CD4-positive, alpha-beta T cell treated with Interleukin-12 subunit alpha and Interleukin-12 subunit beta, for 1 hour (primary cell): ENCODE measurements at places on chromosomes 4 and X.
A peak's percentile ranks its signal among the peaks of the same experiment; 100 is the strongest.

DNA sequence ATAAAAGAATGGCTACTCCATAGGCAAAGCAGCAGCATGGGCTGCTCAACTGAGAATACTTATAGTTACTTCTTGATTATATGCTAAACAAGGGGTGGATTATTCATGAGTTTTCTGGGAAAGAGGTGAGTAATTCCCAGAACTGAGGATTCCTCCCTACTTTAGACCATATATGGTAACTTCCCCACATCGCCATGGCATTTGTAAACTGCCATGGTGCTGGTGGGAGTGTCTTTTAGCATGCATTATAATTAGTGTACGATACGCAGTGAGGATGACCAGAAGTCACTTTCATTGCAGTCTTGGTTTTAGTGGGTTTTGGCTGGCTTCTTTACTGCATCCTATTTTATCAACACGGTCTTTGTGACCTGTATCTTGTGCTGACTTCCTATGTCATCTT lies 141.5 kb downstream of the MAGEB17 start:
- no peak for DNase-seq

- no peak for DNase-seq
Observed at GRCh38 chrX:69884210-69884609, 165.5 kb downstream of the AWAT2 start.

DNA sequence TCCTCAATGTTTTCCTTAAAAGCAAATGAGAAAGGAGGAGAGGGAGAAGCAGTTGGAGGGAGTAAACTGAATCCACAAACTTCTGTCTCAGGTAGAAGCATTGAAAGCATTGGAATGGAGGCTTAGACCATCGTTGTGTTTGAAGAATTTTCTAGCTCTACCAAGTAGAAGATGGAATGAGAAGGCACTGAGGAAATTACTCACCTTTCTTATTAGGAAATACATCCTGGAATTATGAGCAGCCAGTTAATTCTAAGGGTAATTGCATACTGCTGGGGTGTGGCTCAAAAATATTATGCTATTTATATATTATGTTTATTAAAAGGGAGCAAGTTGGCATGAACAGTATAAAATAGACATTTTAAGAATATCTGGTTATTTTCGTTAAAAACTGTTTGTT lies 12.9 kb downstream of the PGM2 start:
- no peak for DNase-seq

DNA sequence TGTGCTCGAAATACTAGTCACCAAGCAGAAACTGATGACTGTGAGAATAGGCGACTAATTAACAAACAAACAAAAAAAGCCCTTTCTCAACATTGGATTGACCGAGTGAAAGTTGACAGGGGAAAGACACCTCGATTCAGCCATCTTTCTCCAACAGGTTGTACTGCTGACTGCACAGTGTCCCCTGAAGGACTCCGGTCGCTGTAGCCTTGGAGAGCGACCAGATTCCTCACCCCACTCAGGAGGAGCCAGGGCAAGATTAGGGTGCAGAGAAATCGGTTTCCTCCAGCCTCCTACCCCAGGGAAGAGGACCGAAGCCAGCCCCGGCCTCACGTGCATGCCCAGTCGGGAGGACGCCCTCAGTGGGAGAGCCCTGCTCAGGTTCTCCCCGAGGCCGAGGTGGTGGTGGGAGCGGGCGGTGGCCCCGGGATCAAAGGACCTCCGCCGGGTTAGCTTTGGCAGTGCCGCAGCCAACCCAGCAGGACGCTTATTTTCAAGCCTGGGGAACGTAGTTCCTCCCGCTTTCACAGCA lies 1.1 kb upstream of the RAP1GDS1 start:
- no peak for DNase-seq

DNA sequence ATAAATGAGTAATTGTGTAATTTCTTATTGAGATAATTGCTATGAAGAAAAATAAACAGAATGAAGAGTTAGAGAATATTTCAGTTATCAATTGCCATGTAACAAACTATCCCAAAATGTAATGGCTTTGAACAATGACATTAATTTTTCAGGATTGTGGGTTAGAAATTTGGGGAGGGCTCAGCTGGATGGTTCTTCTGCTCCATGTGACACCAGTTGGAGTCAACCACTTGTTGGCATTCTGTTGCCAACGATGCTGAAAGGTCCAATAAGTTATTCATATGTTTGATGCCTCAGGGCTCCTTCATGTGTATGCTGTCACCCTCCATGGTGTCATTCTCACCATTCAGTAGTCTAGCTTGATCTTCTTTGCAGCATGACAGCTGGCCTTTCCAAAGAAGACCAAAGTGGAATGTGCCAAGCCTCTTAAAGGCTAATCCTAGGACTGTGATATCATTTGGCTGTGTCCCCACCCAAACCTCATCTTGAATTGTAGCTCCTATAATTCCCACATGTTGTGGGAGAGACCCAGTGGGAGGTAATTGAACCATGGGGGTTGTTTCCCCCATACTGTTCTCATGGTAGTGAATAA lies 20.9 kb upstream of the CCDC149 start:
- DNase-seq: no peak

- no peak for DNase-seq
Observed at GRCh38 chr4:90393215-90393614, 266.0 kb downstream of the CCSER1 start.

DNA sequence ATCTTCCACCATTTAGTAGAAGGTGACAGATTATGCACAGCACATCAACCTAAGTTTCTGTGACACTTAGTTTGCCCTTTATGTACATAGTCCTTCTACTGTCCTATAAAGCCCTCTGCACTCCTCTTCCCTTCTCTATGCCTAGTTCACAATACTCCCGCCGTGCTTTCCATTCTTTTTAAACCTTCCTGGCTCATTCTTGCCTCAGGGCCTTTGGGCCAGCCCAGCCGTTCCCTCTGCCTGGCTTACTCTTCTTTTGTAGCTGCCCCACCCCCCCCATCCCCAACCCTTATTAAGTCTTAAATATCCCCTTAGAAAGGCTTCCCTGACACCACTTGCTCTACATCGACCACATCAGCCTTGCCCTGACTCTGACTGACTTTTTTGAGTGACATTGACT lies 33.0 kb downstream of the SGMS2 start:
- DNase-seq: no peak

DNA sequence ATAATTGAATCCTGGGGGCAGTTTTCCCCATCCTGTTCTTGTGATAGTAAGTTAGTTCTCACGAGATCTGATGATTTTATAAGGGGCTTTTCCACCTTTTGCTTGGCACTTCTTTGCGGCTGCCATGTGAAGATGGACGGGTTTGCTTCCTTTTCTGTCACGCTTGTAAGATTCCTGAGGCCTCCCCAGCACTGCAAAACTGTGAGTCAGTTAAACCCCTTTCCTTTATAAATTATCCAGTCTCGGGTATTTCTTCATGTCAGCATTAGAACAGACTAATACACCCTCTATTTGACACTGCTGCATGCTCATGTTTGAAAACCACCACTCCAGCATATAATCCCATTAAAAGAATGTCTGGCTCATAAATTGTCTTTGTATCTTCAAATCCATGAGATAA lies 264.4 kb upstream of the ITM2A start:
- DNase-seq: no peak

GRCh38 chr4:123826896-123827295 lies 430.3 kb downstream of the SPRY1 start:
- no peak for DNase-seq

DNA sequence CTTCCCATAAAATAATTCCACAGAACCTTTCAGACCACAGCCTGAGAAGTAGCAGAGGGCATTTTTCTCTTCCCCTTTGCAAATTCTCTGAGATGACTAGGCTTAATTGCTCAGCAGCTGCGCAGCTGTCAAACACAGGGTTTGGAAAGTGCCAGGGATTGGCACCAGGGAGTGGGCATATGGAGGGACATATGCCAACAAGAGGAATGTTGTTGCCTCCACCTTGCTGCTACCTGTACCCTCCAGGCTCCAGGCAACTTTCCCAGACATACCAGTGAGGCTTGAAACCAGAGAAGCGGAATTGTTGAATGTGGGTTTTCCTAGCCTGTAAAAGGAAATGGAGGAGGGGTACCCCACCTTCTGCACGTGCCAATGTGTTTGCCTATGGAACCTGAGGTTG lies 256.2 kb upstream of the GPR101 start:
- no peak for DNase-seq

- no peak for DNase-seq
Observed at GRCh38 chr4:168631241-168632162, 134.7 kb downstream of the PALLD start.

DNA sequence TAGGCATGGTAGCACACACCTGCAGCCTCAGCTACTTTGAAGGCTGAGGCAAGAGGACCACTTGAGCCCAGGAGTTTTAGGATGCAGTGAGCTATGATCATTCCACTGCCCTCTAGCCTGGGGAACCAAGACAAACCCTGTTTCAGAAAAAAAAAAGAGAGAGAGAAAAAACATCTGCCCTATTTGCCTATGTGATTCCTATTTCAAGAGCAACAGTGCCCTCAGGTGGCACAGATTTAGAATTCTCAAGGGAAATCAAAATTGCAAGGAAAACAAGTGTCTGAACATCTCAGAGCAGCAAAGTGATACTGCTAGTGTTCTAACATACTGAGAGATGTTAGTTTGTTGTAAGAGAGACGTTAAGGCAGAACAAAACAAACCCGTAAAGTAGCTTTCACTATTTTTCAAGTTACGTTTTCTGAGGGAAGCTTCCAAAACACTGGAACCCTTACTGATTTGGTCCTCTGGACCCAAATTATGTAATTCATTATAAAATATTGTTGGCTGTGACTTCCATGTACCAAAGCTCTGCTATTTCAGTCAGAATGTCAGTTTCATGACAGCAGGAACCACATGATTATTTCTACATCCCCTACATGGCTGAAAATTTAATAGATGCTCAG lies 7.9 kb downstream of the BDH2 start:
- peak; percentile 73 for DNase-seq

DNA sequence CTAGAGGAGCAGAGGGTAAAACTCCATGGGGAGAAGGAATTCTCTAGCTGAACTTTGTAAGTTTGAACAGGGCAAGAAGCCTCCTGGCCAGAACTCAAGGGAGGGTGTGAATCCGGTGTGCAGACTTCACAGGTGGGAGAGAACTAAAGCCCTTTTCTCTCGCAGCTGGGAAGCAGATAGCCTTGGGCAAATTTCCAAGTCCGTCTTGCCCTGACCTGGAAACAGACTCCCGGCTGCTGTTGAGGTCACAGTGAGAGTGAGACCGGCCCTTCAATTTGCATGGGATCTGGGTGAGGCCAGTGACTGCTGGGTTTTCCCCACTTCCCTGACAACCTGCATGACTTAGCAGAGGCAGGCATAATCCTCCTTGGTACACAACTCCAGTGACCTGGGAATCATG lies 94.5 kb upstream of the ZNF827 start:
- DNase-seq: no peak

- DNase-seq: peak; percentile 58
Observed at GRCh38 chr4:184472614-184473498, 1.5 kb downstream of the IRF2 start.

DNA sequence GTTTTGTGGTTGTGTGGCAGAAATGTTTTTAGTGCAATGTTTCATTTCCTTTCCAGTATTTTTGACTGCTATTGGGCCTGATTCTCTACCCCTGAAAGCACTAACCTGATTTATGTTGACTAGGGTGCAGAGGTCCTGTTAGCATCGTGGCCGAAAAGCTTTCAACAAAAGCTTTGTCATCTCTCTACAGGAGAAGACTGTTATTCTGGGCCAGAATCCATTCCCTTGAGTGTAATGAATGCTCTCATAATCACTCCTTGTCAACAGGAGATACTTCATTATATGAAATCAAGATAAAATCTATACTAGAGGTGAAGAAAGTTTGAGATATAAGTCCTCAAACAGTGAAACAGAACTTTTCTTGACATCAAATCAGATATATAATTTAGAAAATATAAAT lies 195.5 kb downstream of the ZNF330 start:
- no peak for DNase-seq

GRCh38 chr4:14149176-14150053 lies 521.9 kb upstream of the BOD1L1 start:
- no peak for DNase-seq

GRCh38 chr4:61771056-61771455 lies 570.9 kb downstream of the ADGRL3 start:
- no peak for DNase-seq

DNA sequence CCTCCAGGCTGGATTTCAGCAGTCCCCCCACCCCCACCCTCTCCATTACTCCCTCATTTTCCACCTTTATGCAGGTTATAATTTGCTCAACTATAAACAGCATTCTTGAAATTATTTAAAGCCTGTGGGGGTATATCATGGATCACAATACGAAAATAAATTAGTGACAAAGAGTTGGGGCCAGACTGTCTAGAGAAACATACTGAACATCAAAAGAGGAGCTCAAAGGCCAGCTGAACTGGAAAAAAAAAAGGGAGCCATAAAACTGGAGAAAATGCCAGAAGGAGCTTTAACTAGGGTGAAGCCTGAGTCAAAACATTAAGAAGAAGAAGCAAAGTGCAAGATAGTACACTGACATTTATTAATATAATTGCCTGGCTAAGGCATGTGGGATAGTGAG lies 137.8 kb downstream of the ANTXR2 start:
- DNase-seq: no peak

- DNase-seq: no peak
Observed at GRCh38 chr4:86432559-86433134, 72.8 kb upstream of the MAPK10 start.

- no peak for DNase-seq
Observed at GRCh38 chr4:18850867-18851266, 829.3 kb upstream of the LCORL start.

DNA sequence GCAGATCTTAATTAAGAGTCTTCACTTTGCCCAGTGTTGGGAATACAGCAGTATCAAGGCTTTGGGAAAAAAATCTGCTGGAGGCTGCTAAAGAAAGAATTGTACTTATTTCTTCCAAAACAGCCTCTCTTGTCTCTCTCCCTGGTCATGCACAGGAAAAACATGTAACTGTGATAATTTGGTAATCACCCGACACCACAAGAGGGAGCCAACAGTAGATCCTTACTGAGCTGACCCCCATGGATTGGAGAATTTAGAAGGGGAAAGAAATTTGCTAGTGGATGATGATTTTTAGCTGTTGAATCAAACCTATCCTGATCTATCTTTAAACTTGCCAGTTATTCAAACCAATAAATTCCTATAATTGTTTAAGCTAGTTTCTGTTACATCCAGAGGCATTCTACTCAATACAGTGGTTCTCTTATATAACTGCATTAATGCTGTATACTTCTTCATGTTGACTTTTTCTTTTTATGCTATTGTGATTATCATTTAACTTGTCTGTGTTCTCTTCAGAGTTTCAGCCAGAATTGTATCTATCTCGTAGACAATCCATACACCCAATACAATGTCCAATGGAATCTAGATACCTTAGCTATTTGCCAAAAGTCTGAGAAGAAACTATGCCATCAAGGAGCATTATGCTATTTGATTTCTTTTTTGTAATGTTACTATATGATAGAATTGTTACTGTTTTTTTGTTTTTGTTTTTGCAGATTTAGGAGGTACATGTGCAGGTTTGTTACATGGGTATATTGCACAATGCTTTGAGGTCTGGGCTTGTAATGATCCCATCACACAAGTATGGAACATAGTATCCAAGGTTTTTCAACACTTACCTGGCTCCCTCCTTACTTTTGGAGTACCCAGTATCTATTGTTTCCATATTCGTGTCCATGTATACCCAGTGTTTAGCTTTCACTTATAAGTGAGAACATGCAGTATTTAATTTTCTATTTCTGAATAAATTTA lies 31.3 kb upstream of the ARHGEF38 start:
- peak; percentile 11 for DNase-seq

GRCh38 chr4:5128569-5128968 lies 77.3 kb downstream of the STK32B start:
- no peak for DNase-seq

- peak; percentile 3 for DNase-seq
Observed at GRCh38 chrX:129981752-129982299, 609 bp upstream of the BCORL1 start.
